ENCODE measurements at places on chromosomes 1 and 21.

- no peak for DNase-seq
Measured at GRCh38 chr1:10419351-10419750, 10.9 kb upstream of the CENPS start.

- no peak for DNase-seq
Measured at GRCh38 chr1:32619701-32620485, 30.5 kb downstream of the ZBTB8OS start.

- DNase-seq = no peak
Measured at GRCh38 chr1:172241540-172241939, 178.9 kb upstream of the C1orf105 start.

DNA sequence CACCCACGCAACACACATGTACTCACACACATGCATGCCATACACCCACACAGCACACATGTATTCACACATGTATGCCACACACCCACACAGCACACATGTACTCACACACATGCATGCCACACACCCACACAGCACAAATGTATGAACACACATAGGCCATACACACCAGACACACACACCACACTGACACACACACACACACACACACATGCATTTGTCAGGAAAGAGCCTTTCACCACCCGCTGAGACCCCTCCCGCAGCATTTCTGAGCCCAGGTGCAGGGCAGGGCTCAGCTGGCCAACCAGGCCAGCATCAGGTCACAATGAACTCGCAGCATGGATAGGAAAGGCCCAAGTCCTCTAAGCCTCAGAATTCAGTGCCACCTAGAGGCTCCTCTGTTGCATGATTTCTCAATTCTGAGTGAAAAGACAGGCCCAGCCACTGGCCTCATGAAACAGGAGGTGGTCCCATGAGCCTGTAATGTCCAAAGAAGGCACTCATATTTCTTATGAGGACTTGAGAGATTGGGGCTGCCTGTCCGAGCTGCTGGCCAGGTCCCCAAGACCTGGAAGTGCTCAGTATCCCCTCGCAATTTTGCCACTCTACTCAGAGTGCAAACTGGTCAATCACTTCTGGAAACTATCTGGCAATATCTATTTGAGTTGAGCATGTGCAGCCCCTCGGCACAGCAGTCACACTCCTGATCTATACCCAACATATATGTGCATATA lies 57.3 kb downstream of the PSMG1 start:
- DNase-seq = no peak

GRCh38 chr1:162391790-162392563 lies 10.4 kb downstream of the C1orf226 start:
- no peak for DNase-seq

DNA sequence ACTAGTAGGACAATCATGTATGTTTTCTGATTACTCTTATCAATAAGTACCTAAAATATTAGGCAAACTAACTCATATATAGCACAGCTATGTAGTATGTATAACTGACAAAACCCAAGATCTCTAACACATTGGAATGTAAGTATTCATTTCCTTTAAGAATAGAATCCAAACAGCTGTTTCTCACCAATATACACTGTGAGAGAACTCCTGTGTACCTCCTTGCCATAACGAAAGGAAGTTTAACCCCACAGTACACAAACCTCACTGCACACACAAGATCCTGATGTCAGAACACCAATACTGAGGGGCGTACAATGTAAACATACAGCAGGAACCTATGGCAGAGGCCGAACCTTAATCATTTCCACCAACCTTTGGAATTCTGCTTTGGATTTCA lies 113.0 kb downstream of the SMYD3 start:
- no peak for DNase-seq

Measured in cerebellar nuclear complex (tissue), 1 donor.